ENCODE measurements at places on chromosomes 5 and 9.

GRCh38 chr5:149144637-149145036, 3.3 kb downstream of the ABLIM3 start:
- no peak for DNase-seq

DNA sequence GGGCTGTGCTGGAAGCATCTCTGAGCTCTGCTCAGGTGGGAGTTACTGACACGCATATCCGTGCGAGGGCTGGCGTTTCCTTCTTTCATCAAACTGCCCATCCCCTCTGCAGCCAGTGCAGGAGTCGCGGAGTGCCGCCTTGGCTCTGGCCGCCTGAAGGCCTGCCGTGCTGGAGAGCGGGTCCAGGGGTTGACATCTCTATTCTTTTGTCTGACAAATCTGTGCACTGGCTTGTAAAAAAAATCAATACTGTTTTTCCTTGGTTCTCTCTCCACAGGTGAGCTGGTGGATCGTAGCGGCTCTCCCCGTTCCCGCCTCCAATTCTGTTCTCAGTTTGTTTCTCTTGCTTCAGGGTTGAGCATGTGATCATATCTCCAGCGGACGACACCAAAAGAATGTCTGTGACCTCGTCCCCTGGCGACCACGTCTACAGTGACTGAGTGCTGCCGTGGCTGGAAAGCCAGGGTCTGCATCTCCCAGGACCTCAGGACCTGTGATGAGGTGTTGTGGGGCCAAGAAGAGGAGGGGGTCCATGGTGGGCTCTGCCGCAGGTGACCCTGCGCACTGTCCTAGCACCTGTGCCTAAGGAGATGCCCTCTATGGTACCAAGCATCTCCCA, 214.3 kb upstream of the IRX4 start:
- DNase-seq: no peak

DNA sequence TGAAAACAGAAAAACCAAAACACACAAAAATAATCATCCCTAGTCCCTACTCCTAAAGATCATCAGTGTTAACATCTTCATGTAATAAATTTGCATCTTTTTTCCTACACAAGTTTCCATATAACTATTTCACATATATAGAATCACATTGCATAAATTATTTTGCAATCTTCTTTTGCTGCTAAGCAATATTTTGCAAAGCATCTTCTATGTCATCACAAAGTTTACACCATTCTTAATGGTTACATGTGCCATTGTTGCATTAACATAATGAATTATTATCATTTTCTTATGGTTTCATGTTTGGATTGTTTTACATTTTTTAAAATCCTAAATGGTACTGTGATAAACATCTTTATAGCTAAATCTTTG, 17.8 kb downstream of the SH3TC2 start:
- no peak for DNase-seq

DNA sequence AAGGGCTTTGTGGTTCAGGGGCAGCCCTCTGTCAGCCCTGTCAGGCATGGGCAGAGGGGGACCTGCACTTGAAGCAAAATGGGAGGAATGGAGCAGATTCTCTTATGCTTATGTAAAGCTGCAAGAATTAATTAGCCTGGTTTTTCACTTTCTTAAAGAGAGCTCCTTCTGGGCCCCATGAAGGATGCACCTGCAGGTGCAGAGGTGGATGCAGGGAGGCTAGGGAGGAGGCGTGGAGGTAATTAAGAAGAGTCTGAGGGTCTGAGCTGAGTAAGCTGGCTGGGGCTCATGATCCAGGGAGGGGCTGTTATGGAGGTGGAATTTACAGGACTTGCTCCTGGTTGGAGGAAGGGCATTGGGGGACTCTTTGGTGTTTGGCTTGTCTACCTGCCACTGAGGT, 22.0 kb downstream of the NSG2 start:
- DNase-seq: no peak

- no peak for DNase-seq
Observed at GRCh38 chr5:14424011-14424685, 157.4 kb upstream of the OTULINL start.

- DNase-seq: no peak
Observed at GRCh38 chr5:160453751-160454150, 32.1 kb downstream of the PTTG1 start.

GRCh38 chr5:126188804-126189203, 234.4 kb upstream of the GRAMD2B start:
- DNase-seq: no peak

- DNase-seq: no peak
Observed at GRCh38 chr5:56097055-56097454, 102.3 kb upstream of the IL6ST start.

- no peak for DNase-seq
Observed at GRCh38 chr9:89277043-89277442, 34.0 kb upstream of the CKS2 start.

GRCh38 chr9:138009803-138010690, 132.5 kb downstream of the CACNA1B start:
- no peak for DNase-seq

DNA sequence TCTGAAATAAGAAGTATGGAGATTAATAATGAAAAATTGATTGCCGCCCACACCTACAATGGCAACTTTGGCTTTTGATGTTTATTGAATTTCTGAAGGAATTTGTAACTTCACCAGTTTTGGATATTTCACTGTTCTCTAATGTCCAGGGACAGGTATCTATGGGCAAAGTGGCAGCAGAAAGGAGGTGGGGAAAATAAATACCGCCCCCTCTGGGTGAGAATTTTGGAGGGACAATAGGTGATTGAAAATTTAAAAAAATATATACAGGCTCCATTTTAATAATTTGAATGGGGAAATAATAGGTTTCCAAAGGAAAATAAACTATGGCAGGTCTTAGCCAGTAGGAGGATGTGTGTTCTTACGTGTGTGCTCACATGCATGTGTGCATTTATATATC, 1.3 kb downstream of the SCGB3A2 start:
- DNase-seq: no peak

DNA sequence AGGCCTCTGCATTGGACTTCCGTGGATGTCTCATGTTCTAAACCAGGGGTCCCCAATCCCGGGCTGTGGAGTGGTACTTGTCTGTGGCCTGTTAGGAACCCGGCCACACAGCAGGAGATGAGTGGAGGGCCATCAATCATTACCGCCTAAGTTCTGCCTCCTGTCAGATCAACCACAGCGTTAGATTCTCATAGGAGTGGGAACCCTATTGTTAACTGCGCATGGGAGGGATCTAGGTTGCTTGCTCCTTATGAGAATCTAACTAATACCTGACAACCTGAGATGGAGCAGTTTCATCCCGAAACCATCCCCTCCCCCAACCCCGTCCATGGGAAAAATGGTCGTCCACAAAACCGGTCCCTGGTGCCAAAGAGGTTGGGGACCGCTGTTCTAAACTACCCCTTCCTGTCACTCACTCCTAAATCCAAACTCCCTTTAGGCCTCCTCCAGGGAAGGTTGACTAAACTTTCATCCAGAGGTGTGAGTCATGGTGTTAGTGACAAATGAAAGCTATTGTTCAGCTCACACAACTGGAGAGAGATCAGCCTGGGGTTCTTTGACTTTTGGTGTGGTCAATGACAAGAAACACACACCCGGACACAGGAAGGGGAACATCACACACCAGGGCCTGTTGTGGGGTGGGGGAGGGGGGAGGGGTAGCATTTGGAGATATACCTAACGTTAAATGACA, 9.5 kb downstream of the KCNV2 start:
- DNase-seq: no peak

All from amygdala (tissue), 56 donors.